Heart left ventricle (tissue), 16 donors: ENCODE measurements at places on chromosomes 2 and 18.

GRCh38 chr2:57097855-57098254 lies 914.1 kb downstream of the CCDC85A start:
- DNase-seq, result no peak

DNA sequence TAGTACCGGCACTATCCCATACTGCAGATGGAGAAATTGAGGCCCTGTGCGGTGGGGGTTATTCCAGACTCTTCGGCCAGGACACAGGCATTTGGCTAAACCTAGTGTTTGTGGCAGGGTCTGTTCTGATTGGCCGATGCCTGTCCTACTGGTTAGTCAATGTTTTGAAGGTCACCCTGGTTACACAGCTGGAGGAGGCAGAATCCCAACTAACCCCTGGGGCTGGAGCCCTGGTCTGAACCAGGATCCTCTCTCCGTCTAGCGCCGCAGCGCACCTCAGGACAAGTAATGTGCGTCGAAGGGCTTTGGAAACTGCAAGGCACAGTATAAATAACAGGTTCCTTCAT lies 19.4 kb downstream of the TEX44 start:
- DNase-seq, result peak; percentile 36

DNA sequence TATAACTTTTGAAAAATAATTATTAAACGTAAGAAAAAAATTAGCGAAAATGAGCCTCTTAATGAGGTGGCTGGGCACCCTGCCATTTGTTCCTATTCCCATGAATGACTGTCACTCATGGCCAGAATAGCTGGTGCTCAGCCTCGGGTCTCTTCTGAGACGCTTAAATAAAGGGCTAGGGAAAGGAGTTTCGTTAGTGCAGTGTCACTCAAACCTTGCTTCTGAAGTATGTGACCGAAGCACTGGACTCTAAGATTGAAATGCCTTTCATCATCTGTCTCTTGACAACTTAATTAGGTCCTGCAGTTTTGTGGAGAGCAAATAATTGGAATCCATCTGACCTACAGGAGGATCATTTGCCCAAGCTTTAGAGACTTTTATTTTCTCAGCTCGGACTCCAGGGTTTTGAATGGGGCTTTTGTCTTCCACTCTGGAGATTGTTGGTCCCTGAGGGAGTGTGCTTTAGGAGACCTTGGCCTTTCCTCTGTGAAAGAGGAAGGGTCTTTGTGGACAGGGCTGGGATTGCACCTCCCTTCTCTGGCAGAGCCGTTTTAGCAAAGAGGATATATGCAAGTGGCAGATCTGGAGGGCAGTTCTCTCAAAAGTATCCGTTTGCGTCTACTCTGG lies 42.3 kb upstream of the FHOD3 start:
- DNase-seq, result no peak

DNA sequence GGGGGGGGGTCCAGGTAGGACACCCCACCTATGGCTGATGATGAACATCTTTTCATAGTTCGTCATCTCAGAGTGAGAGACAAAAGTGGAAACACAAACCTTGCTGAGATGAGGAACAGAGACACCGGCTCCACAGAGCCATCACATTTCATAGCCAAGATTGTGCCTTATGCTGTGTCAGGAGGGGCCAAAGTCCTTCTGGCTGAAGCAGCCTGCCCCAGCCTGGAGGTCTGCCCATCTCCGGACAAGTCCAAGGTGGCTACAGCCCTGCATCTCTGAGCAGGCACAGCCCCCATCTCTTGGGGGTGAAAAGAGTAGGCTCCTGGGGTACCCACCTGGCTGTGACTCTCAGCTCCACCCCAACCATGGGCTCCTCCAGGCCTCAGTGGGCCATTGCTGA lies 70.3 kb downstream of the ZBTB7C start:
- DNase-seq, result no peak

DNA sequence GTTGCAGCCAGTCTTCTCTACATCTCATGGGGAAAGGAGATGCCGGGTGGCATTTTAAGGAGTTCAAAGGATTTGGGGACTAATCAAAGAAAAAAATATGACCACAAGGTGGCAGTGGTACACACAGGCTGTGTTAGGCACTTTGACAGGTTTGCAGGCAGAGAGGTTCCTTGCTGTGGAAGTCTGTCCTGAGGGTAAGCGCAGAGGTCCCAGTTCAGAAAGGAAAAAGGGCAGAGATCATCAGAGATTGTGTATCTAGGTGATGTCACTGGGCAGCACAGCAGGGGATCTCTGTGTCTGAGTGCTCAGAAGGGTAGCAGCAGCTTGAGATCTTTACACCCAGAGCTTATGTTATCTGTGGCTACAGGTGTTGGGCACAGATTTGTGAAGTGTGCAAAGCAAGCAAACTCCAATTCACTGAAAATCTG lies 231.4 kb downstream of the LRRTM1 start:
- peak; percentile 26 for DNase-seq

- no peak for DNase-seq
Measured at GRCh38 chr2:109530712-109531111, 83.1 kb downstream of the SEPTIN10 start.

- no peak for DNase-seq
Measured at GRCh38 chr2:157442636-157443035, 1.3 kb downstream of the CYTIP start.

- DNase-seq, result peak; percentile 61
Measured at GRCh38 chr18:62324917-62325805, at the start of gene TNFRSF11A. TSS of gene TNFRSF11A (plus strand) at chr18:62325310. CDS start at chr18:62325353, 43 bp downstream.

GRCh38 chr18:49618742-49619681 lies 57.2 kb downstream of the LIPG start:
- DNase-seq, result no peak

GRCh38 chr2:97935719-97936161 lies 60.0 kb downstream of the TMEM131 start:
- no peak for DNase-seq

GRCh38 chr2:10264506-10265328 lies 38.0 kb upstream of the HPCAL1 start:
- no peak for DNase-seq

GRCh38 chr2:209773377-209773776 lies 1.7 kb downstream of the UNC80 start:
- DNase-seq, result no peak

DNA sequence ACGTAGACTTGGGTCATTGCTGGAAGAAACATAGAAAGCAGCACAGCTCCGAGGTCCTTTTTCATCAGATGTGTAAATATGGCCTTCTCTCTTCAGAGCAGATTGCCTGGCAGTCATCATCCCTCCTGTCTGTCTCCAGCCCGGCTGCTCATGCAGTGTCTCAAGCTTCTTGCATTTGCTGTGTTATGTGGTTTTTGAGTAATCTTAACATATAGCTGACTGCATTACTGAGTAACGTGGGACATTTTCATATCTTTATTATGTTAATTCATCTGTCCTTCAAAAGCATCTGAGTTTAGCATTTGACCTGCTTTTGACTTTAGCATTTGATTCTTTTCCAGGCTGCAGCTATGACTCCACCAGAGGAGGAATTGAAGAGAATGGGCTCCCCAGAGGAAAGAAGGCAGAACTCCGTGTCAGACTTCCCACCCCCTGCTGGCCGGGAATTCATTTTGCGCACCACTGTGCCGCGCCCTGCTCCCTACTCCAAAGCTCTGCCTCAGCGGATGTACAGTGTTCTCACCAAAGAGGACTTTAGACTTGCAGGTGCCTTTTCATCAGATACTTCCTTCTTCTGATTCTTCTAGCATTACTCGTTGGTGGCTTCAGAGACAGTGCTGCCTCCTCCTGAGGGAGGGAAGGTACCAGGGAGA lies 116.2 kb downstream of the RAB3GAP1 start:
- DNase-seq, result no peak

DNA sequence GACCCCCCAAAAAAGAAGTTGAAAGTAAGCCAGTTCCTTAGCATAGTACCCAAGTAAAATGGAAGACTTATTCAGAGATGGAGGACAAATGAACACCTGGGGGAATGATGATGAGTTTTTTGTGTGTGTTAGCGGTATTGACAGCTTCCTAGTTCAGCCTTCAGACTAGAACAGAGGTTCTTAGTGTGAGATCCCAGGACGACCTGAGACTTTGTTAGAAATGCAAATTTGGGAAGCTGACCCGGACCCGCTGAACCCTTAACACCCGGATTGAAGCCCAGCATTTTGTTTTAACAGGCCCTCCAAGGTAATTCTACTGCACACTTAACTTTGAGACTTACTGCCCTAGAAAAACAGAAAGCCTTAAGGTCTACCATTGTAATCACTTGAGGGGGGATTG lies 20.3 kb downstream of the SPOPL start:
- DNase-seq, result no peak

GRCh38 chr2:74017223-74017622 lies 32.5 kb downstream of the TET3 start:
- DNase-seq, result no peak

DNA sequence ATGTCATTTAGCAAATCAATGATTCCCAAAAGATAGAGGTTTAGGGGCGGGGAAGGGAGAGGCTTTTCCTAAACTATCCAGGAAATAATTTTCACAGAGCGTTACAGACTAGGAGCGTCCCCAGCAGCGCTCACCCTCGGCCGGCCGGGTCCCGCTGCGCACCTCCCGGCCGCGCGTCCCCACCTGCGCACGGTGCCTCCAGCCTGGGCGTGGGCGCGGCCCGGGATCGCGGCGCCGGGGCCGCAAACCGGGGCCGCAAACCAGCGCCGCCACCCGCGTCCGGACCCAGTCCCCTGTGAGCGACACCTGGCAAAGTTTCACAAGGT lies 684 bp upstream of the ZCCHC2 start:
- DNase-seq, result no peak

GRCh38 chr2:222572751-222573174 lies 83.1 kb downstream of the FARSB start:
- no peak for DNase-seq

- no peak for DNase-seq
Measured at GRCh38 chr18:8814206-8814605, 108.8 kb downstream of the MTCL1 start.

DNA sequence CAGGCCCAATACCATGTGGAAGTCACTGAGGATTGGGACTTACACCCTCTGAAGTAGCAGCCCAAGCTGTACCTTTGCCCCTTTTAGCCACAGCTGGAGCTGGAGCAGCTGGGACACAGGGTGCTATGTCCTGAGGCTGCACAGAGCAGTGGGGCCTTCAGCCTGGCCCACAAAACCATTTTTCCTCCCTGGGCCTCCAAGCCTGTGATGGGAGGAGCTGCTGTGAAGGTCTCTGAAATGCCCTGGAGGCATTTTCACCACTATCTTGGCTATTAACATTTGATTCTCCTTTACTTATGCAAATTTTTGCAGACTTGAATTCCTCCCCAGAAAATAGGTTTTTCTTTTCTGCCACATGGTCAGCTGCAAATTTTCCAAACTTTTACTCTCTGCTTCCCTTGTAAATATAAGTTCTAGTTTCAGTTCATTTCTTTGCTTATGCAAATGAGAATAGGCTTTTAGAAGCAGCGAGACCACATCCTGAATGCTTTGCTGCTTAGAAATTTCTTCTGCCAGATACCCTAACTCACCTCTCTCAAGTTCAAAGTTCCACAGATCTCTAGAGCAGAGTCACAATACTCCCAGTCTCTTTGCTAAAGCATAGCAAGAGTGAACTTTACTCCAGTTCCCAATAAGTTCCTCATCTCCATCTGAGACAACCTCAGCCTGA lies 213.8 kb upstream of the MGAT5 start:
- no peak for DNase-seq

DNA sequence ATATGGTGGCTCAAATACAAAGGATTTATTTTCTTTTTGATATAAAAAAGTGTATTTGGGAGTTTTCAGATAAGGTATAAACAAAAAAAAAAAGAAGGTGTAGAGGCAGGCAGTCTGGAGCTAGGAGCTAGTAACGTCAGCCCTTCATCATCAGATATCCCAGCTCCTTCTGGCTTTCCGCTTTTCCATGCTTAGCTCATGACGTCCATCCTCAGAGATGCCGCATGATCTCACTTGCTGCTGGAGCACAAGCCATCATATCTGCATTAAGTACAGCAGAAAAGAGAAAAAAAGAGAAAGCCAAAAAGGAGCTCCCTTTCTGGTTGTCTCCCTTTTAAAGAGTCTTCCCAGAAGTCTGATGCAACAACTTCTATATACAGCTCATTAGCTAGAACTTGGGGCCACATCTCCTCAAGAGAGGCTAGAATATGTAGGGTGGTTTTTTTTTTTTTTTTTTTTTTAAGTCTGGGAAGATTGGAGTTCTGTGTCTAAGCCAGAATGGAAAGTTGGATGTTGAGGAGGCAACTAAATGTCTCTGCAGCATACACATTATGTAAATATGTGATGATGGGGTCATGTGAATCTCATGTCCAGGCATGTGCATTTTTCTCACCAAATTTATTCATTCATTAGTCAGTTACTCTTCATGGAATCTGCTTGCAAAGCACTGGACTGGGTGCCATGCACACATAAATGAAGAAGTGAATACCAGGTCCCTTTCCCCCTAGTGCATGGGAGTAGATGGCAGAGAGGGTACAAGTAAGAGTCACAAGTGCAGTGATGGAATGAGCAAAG lies 52.3 kb downstream of the DDX1 start:
- no peak for DNase-seq

DNA sequence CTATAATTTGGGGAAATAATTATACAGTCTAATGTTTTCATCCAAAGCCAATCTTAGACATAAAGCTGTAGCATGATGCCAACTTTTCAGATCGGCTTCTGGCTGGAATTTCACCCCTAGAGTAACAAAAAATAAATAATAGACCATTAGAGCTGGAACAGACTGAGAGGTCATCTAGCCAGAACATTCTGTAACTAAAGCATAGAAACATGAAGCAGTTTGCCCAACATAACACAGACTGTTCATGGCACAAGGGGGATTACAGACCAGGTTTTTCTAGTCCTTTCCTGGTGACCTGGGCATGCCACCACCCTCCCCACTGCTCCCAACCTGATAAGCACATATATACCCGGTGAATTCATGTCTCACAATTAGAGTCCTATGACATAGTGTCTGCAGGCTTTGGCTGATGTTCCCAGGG lies 116.4 kb upstream of the PPP1CB start:
- DNase-seq, result peak; percentile 63

- no peak for DNase-seq
Measured at GRCh38 chr18:57585421-57585820, 1.1 kb downstream of the FECH start.

- no peak for DNase-seq
Measured at GRCh38 chr2:226607379-226607778, 192.2 kb downstream of the IRS1 start.

DNA sequence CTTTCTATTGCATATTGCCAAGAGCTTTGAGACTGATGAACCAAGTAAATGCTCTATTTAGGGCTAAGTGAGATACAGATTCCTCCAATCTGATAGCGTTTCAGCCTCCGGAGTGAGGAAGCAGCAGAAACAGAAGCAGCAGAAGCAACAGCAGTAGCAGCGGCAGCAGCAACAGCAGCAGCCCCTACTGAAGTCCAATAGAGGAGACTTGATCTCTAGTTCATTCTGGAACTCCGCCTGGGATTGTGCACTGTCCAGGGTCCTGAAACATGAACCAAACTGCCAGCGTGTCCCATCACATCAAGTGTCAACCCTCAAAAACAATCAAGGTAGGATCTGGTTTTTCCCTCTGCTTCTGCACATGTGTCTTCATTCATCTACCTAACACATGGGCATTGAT lies at the start of gene DPP10:
DPP10 (plus strand) TSS at position 132 of the 400 bp plus-strand sequence.
- no peak for DNase-seq
